SK-N-SH (cell line): ENCODE measurements at places on chromosomes 7 and 10.

DNA sequence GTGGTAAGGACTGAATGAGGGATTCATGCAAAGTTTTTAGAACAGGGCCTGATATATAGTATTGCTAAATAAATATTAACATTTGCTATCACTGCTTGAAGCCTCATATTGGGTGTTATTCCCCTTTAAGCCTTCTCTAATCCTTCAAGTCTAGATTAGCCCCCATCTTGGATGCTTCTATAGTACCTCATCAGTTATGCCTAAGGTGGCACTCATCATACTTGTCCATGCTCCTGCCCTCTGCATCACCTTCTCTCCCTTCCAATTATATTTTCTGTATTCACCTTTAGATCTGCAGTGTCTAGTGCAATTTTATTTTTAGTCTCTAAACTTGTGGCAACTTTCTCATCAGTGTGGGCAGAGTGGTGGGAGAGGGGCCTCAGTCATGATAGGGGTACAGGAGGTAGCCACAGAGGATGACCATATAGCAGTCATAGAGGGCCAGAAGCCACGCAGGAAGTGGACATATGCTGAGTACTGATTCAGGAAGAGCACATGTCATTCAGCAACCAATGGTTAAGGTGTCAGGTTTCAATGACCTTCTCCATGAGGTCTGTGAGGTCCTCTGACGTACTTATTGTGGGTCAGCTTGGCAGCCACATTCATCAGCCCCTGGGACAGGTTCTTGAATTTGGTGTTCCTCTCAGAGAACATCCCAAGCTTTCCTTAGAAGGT, 2.5 kb downstream of the ENTPD1 start:
- DNase-seq = no peak

- DNase-seq = peak; percentile 88
These were observed 844 bp upstream of the KAT6B start for GRCh38 chr10:74825371-74826141.

DNA sequence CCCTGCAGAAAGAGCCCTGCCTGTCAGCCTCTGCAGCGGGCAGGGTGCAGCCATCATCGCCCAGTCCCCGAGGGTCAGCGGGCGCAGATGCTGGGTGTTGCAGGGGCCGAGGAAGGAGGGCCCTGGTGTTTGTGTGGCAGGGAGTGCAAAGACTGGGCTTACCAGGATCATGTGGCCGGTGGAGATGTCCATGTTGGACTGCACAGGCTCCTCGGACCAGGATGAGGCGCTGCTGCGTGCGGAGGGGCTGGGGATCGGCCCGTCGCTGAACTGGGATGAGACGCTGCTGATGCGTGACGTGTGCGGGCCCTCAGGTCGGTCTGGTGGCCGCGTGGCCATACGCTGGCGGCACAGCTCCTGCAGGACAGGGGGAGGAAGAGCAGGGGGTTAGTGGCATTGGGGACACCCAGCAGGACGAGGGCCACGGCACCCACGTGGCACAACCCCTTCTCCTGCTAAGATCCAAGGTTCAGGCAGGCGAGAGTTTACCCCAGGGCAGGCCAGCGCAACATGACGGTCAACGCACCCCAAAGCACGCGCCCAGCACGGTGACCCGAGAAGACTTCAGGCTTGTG, 319.5 kb downstream of the DNAJB6 start:
- DNase-seq = peak; percentile 73

DNA sequence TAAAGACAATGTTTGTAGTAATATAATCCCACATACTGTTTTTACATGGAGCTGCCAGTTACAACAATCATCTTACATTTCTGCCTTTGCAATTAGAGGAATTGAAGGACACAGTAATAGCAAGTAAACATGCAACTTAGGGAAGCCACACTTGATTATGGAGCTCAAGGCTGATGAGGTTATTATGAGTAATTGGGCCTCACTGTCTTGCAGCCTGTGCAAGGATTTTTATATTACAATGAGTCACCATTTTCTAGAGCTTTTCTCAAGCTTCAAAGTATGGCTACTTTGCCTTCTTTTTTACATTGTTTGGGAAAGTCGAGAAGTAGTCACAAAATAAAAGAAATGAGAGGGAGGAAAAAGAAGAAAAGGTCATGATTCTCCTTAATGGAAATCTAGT, 226.4 kb downstream of the KIAA1217 start:
- no peak for DNase-seq

DNA sequence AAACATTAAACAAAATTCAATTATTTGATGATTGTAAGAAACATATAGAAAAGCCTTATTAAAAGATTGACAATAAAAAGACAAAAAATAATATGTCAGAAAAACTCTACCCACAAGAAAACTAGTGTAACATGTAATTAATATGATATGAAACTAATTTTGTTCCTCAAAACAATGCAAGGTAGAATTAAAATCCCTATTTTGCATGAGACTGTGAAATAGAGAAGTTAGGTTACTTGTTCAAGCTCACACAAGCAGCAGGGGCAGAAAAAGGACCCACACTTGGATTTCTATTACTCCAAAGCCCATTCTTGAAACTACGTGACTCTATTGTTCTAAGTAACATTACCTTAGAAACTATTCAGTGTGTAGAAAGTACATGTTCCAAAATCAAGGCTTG, 96.4 kb downstream of the KCNMA1 start:
- no peak for DNase-seq

DNA sequence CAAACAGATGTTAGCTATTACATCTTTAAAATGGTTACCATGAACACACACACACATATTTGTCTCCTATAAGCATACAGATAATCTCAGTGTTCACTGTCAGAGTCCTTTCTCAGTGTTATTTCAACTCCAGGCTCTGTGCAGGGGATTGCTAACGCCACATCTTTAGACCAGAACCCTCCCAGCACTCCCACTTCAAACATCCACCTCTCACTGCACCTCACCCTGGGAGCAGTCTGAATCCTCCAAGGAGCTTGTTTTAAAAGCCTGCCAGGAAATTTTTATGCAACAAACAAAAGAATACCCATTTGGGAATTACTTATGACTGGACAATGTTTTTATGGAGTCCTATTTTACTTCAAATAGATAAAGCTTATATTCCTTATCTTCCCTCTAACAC, 107.4 kb downstream of the PARD3 start:
- peak; percentile 51 for DNase-seq

DNA sequence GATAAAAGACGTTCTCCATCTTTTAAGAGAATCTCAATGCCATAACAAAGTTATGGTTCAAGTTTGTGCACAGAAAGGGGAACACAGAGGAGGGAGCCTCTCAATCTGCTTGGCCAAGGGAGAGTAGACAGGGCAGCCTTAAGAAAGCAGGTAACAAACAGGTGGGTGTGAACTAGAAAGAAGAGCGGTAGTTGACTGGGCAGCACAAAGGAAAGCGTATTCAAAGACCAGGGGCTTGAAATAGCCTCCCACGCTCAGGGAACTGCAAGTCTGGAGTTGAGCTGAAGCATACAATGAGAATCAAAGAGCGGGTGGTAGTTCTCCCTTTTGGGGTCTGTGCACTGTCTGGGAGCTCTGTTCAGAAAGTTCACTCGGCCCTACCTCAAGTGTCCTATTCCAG, 18.9 kb upstream of the MACC1 start:
- DNase-seq = no peak

DNA sequence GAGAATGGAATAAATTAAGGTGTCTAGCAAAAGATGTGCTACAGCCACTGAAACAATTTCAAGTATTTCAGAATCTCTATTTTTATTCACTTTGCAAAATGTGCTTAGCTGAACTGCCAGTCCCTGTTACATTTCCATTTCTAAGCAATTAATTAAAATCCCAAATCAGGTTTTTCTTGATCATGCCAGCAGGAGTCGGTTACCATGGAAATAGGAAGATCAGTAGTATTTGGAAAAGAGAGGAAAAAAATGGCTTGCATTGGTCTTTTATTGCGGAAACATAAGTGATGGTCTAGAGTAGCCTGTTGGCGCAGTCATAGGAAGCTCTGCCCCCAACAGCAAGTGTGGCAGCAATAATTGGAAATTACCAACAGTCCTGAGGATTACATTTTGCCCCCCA, 867.1 kb downstream of the GATA3 start:
- DNase-seq = no peak

- DNase-seq = peak; percentile 24
These were observed 103.3 kb upstream of the DIP2C start for GRCh38 chr10:792792-793100.

DNA sequence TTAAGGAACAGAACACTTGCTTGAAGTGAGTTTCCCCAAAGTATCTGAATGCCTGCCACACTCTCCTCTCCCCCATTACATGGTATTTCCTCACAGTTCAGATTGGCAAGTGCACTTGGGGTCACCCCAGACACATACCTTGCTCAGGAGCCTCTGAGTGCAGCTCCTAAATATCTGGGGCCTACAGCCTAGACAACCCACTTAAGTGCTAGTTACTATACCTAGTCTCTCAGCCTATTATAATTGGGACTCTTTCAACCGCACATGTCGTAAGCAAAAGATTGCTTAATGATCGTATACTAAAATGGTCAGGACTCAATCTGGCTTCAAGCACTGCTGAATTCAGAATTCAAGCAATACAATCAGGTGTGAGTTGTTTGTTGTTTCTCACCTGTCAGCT, 19.9 kb downstream of the TMEM176B start:
- no peak for DNase-seq

DNA sequence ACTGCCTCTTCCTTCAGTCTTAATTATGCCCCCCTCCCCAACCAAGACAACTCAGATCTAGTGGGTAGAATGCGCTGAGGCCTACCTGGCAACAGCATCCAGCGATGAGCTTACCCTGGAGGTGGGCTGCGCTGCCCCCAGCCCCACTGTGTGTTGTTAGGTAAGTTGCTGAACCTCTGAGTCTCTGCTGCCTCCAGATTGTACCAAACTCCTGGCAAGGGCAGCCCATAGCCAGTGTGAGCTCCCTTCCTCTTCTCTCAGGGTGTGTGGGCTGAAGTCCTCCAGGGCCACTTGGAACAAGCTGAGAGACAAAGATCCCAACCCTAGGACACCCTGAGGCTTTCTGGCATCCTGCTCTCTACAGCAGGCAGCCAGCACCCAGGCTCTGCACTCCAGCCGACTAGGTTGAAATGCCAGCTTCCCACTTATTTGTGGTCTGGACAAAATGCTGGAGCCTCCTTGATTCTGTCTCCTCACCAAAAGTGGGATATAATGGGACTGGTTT, 135.3 kb downstream of the ARHGAP22 start:
- peak; percentile 58 for DNase-seq

- DNase-seq = no peak
These were observed 75.1 kb downstream of the FOXI2 start for GRCh38 chr10:127812041-127812440.

DNA sequence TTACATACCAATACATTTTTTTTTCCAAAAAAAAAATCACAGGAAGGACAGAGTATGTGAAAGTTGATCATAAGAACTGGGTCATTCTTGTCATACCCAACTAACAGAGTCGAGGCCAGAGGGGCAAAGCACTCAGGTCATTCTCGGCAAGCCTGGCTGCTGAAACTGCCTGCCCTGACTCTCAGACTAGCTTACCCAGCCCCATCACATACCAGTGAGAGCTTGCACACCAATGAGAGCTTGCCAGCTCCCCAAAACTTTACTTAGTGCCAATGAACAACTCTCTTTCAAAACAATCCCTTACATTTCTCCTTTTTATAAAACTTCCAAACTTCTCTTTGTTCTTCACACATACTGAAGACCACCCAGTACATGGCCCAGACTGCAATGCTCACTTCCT, 48.9 kb downstream of the VOPP1 start:
- no peak for DNase-seq

DNA sequence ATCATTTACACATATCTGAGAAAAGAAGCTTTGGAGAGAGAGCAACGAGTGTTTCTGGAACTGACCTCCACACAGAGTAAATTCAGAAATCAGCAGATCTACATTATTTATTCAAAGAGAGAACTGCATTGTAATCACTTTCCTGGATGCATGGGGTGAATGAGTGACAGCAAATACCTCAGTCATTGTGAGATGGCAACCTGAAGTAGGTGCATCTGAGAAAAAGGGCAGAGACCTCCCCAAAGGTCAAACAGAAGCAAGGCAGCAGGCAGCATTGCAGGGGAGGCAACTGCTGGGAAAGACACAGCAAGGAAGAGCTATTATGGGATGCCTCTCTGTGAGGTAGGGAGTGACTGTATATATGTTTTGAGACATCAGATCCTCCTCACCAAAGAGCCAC, 26.5 kb upstream of the SMIM30 start:
- no peak for DNase-seq

DNA sequence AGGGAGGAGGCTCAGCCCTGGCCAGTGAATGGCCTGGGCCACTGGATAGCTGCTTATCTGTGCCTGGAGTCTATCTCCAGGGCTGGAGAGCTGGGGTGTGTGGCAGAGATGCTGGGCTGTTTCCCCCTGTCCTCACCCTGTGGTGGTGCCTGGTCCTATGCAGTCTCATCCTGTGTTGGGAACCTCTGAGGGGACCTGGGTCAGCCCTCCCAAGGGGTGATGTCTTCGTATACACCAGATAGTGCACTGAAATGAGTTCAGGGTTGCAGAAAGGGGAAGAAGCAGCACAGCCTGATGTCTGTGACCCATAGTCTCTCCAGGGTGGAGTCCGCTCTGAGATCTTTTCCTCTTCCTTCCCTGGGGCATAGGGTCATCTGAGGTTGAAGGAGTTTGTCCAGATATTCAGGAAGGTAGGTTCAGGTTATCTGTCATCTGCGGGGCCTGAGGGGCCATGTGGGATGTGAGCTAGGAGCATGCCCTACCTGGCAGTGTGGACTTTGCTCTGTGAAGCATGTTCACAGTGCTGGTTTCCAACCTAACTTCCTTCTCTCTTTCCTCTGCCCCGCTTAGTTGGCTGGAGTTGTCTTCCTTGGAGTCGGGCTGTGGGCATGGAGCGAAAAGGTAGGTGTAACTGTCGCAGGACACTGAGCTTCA, 33.4 kb upstream of the SH2D4B start:
- peak; percentile 75 for DNase-seq

DNA sequence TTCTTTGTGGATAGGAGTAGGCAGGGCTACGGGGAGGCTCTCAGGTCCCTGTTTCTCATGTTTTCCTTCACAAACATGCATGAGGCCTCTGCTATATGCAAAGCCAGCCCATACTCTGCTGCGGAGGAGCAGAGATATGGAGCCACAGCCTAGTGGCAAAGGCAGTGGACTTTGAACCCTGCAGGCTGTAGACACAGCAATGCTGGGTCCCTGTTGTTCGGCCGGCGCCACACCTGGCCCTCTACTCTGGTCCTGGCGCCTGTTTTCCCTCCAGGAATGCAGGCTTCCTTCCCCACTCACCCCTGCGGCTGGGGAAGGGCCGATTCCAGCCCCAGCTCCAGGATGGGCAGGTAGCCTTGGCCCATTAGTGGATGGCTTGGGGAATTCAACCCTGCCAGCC, 11.5 kb downstream of the CLRN3 start:
- no peak for DNase-seq

DNA sequence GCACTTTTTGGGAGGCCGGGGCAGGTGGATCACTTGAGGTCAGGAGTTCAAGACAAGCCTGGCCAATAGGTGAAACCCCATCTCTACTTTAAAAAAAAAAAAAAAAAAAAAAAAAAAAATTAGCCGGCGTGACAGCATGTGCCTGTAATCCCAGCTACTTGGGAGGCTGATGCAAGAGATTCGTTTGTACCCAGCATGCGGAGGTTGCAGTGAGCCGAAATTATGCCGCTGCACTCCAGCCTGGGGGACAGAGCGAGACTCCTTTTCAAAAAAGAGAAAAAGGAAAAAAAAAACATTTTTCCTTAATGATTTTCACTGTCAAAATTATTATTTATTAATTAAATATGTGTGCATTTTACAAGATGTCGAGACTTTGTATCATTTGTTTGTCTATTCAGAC, 253.6 kb downstream of the CNTNAP2 start:
- DNase-seq = no peak

GRCh38 chr7:40356871-40357709, 222.3 kb downstream of the SUGCT start:
- DNase-seq = no peak

- DNase-seq = no peak
These were observed 38.1 kb upstream of the DDC start for GRCh38 chr7:50603287-50603686.

GRCh38 chr10:126341491-126341890, 46.8 kb downstream of the ADAM12 start:
- no peak for DNase-seq
